G401 (cell line): ENCODE measurements at places on chromosomes 1 and 21. TPM values are rescaled to one million over a fixed set of nuclear protein-coding genes. Genes with fewer than 3 reads are reported as not detected.

- DNase-seq = no peak
These were observed 9.0 kb upstream of the KIRREL1 start for GRCh38 chr1:157984469-157984868.

DNA sequence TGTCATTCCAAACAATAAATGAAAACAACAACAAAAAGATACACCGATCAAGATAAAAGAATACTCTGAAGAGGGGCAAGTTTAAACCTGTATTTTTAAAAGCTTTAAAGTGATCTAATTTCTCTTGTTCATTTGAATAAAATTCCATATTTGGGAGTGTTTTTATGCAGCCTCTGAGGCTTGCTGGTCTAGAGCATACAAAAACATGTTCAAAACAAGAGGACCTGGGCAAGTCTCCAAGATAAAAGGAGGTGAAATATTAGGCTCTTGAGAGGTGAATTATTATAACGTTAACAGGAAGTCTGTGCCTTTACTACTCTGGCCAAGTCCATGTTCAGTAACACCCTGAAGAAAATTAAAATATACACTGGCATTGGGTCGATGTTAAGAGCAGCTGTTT is 20.1 kb downstream of the URB1 start:
- no peak for DNase-seq

- DNase-seq = no peak
These were observed 31.9 kb upstream of the LHX4 start for GRCh38 chr1:180198196-180198595.

The RCC1 gene
- total RNA-seq = 116 and 139 TPM in 2 replicates
